ENCODE measurements at places on chromosomes 7 and 10. TPM values are rescaled to one million over a fixed set of nuclear protein-coding genes. Genes with fewer than 3 reads are reported as not detected.

DNA sequence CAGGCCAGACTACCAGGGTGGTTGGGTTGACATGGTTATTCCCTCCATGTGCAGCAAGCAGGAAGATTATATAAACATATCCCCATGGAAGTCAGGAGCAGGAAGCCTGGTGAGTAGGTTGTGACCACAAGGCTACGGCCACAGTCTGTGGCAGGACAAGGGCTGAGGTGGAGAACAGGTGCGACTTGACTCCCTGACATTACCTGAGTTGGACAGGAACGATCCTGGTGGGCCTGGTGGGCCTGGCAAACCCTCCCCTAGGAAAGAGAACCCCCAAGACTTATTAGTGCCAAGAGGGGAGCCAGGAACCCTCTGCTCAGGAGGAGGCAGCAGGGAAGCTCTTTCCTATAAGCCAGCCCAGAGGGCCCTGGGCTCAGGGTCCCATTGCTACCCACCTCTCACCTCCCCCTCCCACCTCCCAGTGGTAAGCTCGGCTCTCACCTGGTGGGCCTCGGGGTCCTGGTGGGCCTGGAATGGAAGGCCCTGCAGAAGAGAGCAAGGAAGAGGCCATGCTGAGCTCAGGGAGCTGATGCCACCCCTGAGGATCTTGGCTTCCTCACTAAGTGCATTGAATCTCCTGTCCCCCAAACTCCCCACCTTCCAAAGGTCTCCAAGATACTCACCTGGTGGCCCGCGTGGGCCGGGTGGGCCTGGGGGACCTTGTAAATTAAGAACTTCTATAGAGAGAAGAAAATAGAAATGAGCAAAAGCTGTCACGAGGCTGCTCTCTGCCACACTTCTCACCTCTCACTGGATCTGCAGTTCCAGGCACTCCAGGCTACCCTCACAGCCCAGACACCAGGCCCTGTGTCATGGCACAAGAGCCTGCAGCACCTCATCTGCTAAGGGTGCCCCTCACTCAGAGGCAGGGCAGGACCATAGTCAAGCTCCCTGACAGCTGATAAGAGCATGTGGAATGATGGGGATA is 44.6 kb downstream of the COL17A1 start:
- no peak for DNase-seq

DNA sequence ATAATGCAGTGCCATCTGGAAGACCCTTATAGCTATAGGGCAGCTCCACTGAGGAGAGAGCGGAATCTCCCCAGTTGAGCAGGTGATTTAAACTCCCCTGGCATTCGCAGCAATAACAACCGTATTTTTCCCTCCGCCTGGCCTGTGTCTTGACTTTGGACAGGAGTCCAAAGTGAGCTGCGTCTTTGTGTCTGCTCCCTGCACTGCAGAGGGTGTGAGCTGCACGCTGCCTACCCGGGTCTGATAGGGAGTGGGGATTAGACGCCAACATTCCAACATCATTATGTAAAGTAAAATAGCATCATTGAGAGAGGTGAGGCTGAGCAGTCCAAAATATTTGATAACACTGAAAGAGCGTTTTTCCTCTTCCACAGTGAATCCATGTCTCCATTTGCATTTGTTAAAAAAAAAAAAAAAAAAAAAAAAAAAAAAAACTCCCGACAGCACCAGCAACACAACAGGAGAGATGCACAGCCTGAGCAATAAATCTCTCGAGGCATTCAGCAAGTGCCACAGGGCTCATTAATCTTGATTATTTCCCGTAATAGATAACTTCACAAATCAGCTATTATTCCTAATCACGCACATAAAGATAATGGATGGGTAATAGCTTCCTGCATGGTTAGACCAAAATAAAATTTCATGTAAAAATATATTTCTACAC is 68.6 kb downstream of the CELF2 start:
- no peak for DNase-seq

- DNase-seq = no peak
Observed at GRCh38 chr10:34222359-34222758, 592.7 kb downstream of the PARD3 start.

DNA sequence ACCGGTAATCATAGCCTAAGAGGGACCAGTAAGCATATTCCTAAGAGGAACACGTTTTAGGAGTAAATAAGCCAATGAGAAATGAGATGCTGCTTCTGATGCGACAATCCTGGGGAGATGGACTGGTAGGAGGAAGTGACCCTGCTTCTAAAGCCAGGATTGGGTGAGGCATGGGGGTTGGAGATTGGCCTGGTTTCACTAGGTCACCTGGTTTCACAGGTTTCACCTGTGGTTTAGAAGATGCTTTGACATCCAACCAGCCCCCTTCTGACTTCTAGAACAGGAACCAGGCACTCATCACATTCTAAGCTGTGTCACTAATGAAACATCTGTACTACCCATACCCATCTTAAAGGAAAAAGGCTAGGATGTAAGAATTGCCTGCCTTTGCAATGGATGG is 53.0 kb upstream of the BAMBI start:
- no peak for DNase-seq

- no peak for DNase-seq
Observed at GRCh38 chr7:54961391-54961790, 57.4 kb upstream of the EGFR start.

Gene KDM7A
- total RNA-seq = 12.3 TPM

DNA sequence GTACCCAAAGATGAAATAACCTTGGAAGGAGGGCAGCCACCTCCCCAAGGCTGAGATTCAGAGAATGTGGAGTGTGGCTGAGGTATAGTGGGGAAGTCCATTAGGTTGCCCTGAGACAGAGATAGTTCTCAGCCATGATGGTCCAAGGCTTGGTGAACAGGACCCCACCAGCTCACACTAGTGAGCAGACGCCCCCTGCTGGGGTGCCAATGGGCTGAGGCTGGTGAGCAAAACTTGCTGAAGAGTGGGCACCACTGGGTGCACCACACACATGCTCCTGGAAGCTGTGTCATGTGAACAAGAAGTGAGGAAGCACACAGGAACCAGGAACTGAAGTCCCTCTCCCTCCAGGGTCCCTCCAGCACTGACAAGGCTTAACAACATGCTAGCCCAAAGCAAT is 8.9 kb downstream of the FBXL13 start:
- no peak for DNase-seq

Gene FBXL13
- 4.5 TPM for total RNA-seq

GRCh38 chr7:50284296-50284695 is 20.2 kb upstream of the IKZF1 start:
- no peak for DNase-seq

DNA sequence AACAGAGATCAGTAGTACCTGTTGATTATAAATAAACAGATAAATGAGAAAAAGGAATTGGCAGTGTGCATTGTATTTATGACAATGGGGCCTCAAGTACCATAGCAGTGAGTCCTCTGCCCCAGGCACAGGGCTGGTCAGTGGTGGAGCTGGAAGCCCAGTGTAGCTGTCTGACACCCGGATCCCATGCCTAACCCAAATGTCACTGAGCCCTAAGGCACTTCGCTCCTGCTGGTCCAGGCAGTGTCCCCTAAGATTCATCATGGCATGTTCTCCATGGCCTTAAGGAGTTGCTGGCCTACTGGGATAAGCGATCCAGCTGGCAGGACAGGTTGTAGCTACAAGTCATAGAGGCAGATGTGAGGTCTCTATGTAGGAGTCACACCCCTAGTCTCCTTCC is 3.3 kb upstream of the ZNF736 start:
- DNase-seq = no peak

DNA sequence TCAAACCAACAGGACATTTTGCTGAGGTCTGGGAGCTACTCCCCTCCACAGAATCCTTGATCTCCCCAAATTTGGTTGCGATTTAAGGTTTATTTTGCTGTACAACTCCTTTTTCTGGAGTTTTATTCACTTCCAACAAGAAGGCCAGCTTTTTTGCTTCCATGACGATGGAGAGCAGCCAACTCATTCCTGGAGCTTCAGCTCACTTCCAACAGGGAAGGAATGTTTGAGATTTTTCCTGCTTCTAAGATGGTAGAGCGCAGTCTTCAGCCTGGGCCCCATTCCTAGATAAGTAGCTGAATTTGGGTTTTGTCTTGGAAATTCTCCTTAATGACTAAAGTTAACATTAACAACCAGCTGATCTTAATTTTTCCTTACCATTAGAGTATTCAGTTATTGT is 30.9 kb upstream of the CREB3L2 start:
- no peak for DNase-seq
